ENCODE measurements at places on chromosomes 2 and 18.
A peak's percentile ranks its signal among the peaks of the same experiment; 100 is the strongest.

DNA sequence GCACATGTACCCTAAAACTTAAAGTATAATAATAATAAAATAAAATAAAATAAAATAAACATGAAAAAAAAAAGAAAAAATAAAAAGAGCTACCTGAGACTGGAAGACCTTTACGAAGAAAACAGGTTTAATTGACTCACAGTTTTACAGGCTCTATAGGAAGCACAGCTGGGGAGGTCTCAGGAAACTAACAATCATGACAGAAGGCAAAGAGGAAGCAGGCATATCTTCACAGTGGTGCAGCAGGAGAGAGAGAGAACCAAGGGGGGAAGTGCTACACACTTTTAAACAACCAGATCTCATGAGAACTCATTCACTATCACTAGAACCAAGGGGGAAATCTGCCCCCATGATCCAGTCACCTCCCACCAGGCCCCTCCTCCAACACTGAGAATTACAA, 379.3 kb upstream of the VWC2L start:
- no peak for ATAC-seq

- no peak for ATAC-seq
Observed at GRCh38 chr18:394262-394986, 106.1 kb downstream of the COLEC12 start.

- ATAC-seq, result no peak
Observed at GRCh38 chr2:211329421-211329820, 773.0 kb downstream of the CPS1 start.

DNA sequence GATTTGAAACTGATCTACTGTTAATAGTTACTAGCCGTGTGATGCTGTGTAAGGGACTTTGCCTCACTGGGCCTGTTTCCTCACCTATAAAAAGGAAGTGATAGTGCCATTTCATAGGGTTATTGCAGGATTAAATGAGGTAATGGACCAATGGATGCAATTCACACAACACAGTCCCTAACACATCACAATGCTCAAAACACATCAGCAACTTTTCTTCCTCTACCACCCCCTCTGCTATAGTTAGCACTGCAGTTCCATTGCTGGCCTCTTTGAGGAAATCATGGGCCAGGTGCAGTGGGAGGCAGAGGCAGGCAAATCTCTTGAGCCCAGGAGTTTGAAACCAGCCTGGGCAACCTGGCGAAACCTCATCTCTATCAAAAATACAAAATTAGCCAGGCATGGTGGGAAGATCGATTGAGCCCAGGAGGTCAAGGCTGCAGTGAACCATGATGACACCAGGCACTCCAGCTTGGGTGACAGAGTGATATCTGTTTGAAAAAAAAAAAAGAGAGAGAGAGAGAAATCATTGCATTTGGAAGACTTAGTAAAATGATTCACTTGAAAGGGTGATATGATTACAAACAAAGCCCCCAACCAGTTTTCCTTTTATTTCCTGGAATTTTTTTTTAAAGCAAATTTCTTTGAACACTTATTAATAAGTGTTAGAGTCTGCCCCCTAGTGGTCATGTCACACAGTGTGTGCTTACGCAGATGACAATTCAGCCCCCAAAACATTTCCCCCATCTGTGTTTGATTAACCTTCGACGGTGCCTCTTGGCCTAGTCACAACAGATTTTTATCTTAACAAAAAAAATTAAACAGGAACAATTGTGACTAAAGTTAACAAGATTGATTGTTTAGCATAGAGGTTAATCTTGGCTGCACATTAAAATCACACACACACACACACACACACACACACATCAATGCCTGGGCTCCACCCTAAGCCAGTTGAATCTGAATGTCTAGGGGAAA, 88.6 kb upstream of the BCL11A start:
- ATAC-seq, result peak; percentile 35

- ATAC-seq, result no peak
Observed at GRCh38 chr2:129142465-129142864, 823.8 kb upstream of the HS6ST1 start.

GRCh38 chr2:201357221-201357620, at the start of gene FLACC1:
FLACC1 (minus strand) TSS chr2:201357345; CDS start chr2:201351404, 5,941 bp downstream.
- no peak for ATAC-seq

- peak; percentile 18 for ATAC-seq
Observed at GRCh38 chr2:39523308-39524044, 86.4 kb upstream of the MAP4K3 start.

- ATAC-seq, result no peak
Observed at GRCh38 chr2:218448934-218449333, 30.0 kb downstream of the VIL1 start.

- ATAC-seq, result no peak
Observed at GRCh38 chr2:15686643-15687042, 95.0 kb downstream of the DDX1 start.

- no peak for ATAC-seq
Observed at GRCh38 chr18:25174324-25174723, 177.6 kb downstream of the ZNF521 start.

GRCh38 chr2:71512386-71512785, 59.0 kb downstream of the DYSF start:
- ATAC-seq, result no peak

GRCh38 chr18:28757466-28758008, 580.6 kb upstream of the CDH2 start:
- no peak for ATAC-seq

GRCh38 chr2:185736210-185736609, 2.4 kb upstream of the FSIP2 start:
- ATAC-seq, result no peak

Data from activated T-helper 17 cell treated with anti-CD3 and anti-CD28 coated beads, Interleukin-2, amount 50 U/mL, for 72 hours (primary cell).